ENCODE measurements at places on chromosomes 5 and 9.
A peak's percentile ranks its signal among the peaks of the same experiment; 100 is the strongest.

GRCh38 chr9:84471816-84472215 is 131.3 kb upstream of the SLC28A3 start:
- no peak for DNase-seq

- DNase-seq, result no peak
Observed at GRCh38 chr9:98231770-98232478, 23.5 kb downstream of the TBC1D2 start.

GRCh38 chr5:32273821-32274220 is 38.9 kb downstream of the MTMR12 start:
- DNase-seq, result no peak

DNA sequence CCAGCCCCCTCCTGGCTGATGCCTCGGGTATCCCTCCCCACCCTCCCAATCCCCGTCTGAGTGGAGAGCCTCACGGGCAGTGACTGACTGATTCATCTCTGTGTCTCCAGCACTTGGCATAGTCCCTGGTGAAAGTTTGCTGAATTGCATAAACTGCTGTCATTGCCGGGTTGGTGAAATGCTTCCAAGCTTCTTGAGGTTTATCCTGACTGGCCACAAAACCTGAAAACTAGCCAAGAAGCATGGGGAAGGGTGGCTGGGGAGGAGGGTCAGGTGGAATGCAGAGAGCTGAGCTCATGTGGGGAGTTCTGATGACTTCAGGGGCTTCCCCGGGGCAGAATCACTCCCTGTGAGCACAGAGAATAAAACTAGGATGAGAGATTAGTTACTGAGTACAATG is 56.9 kb upstream of the GGTA1 start:
- DNase-seq, result no peak

- DNase-seq, result no peak
Observed at GRCh38 chr5:14465116-14465515, 116.5 kb upstream of the OTULINL start.

GRCh38 chr9:135650408-135650807 is 11.1 kb upstream of the GLT6D1 start:
- DNase-seq, result no peak

DNA sequence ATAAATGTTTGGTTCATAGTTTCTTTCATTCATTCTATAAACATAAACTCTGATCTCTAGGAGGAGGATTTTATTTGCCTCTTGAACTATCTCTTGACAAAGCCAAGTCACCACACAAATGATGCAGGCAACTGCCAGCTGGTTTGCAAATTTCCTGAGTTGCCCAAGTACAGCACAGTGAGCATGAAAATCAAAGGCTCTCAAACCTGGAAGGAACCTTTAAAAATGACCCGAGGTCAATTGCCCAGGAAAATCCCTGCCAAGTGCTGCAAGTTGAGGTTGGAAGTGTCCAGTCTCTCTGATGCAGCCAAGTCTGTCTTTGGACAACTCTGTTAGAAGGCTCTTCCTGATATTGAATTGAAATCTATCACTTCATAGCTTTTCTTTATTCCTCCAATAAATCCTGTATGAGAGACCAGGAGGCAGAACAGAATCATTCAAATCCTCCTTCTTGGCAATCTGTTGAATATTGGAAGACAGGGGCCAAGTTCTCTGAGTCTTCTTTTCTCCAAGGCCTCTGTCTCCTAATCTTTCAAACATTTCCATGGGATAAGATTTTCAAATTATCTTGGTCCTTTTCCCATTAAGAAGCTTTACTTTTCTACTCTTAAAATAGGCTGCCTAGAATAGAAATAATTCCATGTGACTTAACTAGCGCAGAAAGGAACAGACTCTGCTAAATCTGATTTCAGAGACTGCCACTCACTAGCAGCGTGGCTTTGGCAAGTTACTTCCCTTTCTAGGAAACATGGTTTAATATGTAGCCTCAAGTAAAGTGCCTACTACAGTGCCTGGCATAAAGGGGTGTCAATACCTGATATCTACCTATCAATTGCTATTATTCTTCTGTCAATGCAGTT is 159.2 kb downstream of the SNX18 start:
- DNase-seq, result no peak

- no peak for DNase-seq
Observed at GRCh38 chr9:128409450-128409849, 11.2 kb upstream of the CERCAM start.

DNA sequence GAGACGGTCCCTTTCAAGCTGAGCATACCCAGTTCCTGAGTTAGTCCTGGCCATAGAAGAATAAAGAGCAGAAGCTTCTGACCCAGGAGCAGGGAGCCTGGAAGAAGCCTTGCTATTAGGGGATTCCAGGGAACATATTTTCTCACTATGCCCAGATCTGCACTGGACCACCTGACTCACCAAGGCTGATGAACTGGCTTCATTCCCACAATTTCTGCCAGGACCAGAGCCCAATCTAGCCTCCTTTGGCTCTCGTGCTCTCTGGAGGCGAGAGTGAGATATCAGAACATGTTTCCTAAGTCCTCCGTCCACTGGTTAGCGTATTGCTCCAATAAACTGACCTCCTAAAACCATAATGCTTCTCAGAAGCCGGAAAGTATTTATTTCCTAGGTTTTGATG is 9.9 kb downstream of the GABBR2 start:
- DNase-seq, result no peak

- no peak for DNase-seq
Observed at GRCh38 chr9:88808019-88808656, 183.1 kb upstream of the S1PR3 start.

DNA sequence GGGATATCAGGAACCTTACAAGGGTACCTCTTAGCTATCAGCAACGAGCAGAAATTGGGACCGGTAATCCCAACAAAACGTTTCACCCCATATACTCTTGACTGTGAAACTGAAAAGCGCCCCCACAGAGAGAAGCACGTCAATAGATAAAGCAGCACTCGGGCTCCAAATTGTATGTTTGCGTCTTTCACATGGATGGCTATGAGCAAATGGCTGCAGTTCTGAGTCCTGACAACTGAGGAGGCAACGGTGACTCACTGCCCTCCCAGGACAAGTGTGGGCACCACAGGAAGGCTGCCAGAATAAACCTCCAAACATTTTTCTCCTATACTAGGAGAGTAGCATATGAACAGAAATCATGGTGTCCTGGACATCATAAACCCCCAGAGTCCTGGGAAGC is 36.6 kb downstream of the SEMA4D start:
- no peak for DNase-seq

DNA sequence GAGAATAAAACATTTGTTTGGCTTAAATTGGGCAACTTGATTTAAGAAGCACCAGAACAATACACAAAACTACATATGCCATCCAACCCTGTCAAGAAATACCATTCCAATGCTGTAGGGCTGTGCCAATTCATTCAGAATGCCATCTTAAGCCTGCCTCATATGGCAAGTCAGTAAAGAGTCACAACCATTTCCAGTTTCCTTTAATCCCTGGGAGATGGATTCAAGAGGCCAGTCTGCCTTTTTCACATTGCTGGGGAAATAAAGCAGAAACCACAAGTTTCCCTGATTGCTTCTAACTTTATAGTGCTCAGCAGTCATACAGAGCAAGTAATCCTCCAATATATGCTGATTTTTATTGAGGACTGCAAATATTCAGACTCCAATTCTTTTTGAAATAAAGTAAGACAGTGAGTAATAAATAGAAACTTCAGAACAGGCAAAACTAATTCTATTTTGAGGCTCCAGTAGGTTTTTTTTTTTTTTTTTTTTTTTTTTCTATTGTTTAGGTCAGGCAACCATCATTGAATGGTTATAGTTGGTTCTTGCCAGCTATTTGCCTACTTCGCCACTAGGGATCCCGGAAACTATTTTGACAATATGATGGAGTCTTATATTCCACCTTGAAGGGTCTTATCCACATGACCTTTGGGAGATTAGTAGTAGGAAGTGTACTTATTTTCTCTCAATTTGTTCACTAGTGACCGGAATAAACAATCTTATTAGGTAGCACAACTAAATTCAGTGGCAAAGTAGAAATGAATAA is 400.9 kb upstream of the MEF2C start:
- no peak for DNase-seq

DNA sequence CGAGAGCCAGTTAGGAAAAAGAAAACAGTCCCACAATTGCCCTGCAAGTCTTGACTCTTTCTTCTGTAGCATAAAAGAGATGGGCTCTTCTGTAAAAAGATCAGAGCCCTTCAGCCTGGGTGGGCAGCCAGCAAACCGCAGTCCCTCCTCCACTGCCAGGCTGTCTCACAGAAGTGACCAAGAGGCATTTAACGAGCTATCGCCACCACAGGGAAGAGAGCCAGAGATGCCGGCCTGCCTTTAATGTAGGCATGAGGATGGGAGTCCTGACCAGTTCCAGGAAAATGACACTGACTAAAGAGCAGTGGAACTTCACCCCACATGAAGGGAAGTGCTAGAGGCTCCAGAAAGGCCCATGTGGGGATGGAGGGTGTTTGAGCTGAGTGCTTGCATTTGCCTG is 264.6 kb downstream of the NDUFS4 start:
- DNase-seq, result no peak

GRCh38 chr5:32272746-32273145 is 40.0 kb downstream of the MTMR12 start:
- DNase-seq, result no peak

DNA sequence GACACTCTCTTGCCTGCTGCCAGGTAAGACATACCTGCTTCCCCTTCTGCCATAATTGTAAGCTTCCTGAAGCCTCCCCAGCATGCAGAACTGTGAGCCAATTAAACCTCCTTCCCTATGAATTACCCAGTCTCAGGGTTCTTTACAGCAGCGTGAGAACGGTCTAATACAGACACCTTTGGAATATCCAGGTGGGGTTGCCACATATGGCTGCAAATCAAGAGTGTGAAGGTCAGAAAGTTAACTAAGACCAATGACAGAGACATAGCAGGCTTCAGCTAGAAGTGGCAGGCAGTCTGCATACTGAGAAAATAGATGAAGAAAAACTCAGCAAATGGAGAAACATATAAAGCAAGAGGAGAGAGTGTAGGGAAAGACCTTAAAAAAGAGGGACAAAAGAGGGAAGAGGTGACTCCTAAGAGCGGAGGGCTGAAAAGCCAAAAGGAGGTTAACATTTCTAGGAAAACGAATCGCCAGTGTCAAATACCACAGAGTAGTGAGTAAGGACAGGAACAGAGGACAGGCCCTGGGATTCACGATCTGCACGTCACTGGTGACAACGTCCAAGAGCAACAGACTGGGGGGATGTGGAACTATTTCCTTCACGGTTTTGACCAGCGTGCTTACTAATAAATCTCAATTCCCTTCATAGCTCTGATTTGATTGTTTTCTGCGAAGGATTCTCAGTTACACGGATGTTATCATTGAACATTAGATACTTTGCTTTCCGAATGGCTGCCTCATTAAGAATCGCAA is 1.7 kb upstream of the ACO1 start:
- no peak for DNase-seq

GRCh38 chr5:6464441-6464840 is 15.8 kb downstream of the UBE2QL1 start:
- no peak for DNase-seq

GRCh38 chr9:129094387-129095169 is 13.7 kb downstream of the DOLPP1 start:
- DNase-seq, result no peak

DNA sequence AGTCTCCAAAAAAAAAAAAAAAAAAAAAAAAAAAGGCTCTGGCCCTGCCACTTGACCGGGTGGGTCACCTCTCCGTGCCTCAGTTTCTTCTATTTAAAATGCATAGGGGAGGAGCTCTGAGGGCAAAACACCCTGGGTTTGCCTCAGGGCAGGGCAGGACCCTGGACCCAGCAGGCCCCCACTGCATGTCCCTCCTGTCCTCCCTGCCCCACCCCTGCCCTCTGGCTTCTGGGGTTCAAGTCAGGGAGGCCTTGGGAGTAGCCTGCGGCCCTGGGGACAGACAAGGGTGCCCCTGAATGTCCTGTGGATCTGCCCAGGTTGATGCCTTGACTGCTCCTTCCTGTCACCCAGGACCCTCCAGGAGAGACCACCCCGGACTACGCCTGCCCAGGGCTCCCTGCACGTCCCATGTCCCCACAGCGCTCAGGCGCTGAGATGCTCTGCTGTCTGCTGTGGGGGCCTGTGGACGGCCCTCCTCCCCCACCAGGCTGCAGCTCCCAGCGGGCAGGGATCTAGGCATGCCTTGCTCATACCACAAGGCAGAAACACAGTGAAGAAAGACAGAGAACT is 35.4 kb downstream of the ADAMTS2 start:
- DNase-seq, result no peak

- DNase-seq, result no peak
Observed at GRCh38 chr9:133468777-133469421, 9.1 kb downstream of the CACFD1 start.

DNA sequence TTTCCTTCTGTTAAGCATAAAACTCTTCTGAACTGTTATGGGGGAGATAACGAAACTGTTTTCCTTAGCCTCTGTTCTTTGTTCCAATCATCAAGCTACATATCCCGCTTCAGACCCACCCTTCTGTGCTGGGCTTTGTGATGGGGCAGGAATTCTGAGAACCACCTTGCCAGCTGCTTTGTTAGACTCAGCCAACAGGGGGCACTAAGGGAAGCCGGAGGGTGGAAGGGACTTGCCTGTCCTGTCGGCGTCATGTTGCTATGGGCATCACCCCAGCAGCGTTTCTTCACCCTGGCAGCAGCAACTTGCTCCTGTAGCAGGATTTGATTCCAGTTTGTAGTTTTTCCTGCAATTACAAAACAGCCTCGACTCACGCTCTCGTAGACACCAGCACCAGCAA is 169.1 kb downstream of the CAAP1 start:
- peak; percentile 38 for DNase-seq

- no peak for DNase-seq
Observed at GRCh38 chr5:167489202-167489601, 802.2 kb upstream of the WWC1 start.

GRCh38 chr5:31322946-31323345 is 129.5 kb downstream of the CDH6 start:
- DNase-seq, result no peak

GRCh38 chr9:86282979-86283535 is 719 bp upstream of the ISCA1 start:
- no peak for DNase-seq

- no peak for DNase-seq
Observed at GRCh38 chr9:126642839-126643238, 29.1 kb downstream of the LMX1B start.

GRCh38 chr9:12849486-12850003 is 74.7 kb downstream of the LURAP1L start:
- DNase-seq, result no peak

DNA sequence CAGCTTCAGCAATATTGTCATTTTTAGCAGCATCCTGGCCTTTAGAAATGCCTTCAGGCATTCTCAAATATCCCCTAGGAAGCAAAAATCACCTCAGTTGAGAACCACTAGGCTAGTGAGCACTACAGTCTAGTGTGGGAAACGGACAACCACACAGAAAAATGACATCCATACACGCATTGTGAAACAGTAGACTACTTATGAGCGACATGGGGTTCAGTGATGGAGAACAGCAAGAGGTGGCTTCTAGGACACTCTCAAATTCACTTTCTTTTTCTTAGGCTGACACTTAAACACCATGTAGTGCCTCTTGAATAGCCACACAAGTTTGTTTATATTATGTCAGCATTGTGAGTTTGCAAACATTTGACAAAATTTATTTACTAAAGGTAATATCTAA is 203.0 kb downstream of the KDM4C start:
- no peak for DNase-seq

All from activated naive CD4-positive, alpha-beta T cell treated with anti-CD3 and anti-CD28 coated beads, Interleukin-2, amount 50 U/mL, for 72 hours (primary cell).